ENCODE measurements at places on chromosomes 3 and 15. TPM values are rescaled to one million over a fixed set of nuclear protein-coding genes. Genes with fewer than 3 reads are reported as not detected.

DNA sequence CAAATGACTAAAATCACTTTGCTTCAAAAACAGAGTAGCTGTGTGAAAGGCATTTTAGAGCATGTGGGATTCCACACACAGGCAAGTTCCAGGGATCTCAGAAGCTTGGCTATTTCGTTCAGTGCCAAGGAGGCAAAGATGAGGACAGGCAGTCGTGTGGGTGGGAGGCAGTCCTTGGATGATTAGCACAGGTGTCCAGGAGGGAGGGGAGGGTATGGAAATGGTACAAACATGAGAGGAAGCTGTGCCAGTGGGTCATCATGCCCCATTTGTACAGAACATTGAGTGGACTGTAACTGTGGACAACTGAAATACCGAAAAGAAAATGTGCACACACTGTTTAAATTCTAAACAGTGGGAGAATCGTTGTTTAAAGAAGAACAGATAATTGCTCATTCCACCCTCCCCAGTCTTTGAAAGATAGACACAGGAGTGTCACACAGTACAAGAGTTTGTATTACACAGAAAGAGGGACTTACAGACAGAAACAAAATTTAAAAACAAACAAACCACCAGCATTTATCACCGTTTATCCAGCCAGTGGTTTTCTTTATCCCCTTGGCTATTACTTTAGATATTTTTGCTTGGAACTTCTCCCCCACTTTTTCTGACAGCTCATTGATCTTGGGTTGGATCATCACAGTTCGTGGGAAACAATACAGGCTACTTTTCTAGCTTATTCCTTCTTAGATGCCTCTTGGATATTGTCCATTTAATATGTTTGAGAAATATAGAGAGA lies 122.9 kb downstream of the GREM1 start:
- DNase-seq: no peak

DNA sequence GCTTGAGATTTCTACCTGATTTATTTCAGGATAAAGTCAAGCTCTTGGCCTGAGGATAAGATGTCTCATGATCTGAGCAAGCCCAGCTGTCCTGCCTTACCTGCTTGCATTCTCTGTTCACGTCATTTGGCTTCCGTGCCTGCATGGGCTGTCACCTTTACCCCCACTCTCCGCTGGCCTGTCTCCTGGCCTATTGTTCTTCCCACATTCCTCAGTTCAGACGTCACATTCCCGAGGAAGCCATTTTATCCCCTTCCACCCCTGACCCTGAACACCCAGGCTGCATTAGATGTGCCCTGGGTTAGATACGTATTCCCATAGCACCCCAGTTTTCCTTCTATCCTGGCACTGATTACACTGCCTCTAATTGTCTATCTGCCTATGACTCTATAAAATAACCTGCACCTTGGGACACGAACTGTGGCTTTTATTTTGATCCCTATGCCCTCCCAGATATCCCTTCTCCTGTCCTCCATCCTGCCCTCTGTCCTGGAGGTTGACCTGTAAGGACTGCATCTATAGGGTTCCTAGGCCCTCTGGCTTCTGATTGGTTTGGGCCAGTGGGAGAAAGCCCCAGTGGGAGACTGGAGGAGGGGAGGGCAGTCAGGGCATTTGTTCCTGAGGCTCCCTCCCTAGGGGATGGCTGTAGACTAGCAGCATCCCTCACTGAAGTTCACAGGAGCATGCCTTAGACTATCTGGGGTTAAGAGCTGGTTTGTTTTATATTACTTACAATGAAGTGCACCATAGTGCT lies 19.2 kb upstream of the UBE2Q2 start:
- no peak for DNase-seq

- no peak for DNase-seq
Observed at GRCh38 chr3:148873270-148873927, 8.3 kb downstream of the CPA3 start.

DNA sequence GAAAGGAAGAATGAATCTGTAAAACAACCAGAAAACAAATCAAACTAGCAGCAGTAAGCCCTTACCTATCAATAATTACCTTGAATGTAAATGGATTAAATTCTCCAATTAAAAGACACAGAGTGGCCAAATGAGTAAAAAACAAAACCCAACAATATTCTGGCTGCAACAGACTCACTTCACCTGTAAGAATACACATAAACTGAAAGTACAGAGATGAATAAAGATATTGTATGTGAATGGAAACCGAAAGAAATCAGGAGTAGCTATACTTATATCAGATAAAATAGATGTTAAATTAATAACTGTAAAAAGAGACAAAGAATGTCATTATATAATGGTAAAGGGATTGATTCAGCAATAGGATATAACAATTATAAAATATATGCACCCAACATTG lies 514.5 kb upstream of the DPPA4 start:
- no peak for DNase-seq

DNA sequence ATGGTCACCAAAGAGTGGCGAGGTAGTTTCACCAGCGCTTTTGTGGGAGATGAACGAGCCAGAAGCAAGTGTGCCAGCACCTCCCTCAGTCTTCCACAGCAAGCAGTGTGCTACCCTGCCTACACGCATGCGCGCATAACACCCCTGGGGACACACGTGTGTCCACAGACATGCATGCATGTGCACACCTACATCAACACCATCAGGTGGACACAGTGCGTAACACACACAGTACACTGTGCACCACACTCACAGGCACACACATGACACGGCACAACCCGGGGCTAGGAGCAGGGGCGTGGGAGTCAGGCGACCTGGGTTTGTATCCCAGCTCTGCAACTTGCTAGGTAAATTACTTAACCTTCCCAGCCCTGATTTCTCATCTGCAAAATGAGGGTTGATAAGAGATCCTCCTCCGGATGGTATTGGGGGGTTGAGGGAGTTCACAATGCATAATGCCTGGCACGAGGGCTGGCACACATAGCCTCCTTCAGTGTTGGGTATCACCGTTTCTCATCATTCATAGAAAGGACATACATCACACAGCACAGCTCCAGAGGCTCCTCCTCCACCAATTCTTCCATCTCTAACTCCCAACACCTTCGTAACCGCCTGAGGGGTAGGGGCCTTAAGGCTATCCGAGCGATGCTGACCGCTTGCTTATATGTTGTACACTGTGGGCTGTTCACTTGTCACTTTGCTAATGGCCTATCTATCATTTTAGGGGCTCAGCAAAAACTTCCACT lies 174.9 kb downstream of the SMAD6 start:
- DNase-seq: no peak

GRCh38 chr3:181565416-181565815 lies 146.3 kb upstream of the SOX2 start:
- DNase-seq: no peak

DNA sequence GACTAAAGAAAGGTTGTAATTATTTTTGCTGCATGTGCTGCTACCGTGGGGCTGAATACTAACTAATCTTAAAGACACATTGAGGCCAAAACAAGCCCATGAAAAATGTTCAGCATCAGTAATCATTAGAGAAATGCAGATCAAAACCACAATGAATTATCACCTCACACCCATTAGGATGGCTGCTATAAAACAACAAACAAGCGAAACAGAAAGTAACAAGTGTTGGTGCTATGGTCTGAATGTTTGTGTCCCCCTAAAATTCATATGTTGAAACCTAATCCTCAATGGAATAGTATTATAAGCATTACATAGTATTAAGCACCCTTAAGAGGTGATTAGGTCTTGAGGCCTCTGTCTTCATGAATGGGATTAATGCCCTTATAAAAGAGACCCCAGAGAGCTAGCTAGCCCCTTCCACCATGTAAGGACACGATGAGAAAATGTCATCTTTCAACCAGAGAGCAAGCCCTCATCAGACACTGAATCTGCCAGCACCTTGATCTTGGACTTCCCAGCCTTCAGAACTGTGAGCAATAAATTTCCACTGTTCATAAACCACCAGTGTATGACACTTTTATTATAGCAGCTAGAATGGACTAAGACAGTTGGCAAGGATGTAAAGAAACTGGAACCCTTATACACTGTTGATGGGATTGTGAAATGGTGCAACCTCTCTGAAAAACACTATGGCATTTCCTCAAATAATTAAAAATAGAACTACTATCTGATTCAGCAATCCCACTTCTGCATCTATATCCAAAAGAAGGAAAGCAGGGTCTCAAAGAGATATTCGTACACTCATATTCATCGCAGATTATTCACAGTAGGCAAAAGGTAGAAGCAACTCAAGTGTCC lies 76.1 kb downstream of the REC114 start:
- DNase-seq: no peak

DNA sequence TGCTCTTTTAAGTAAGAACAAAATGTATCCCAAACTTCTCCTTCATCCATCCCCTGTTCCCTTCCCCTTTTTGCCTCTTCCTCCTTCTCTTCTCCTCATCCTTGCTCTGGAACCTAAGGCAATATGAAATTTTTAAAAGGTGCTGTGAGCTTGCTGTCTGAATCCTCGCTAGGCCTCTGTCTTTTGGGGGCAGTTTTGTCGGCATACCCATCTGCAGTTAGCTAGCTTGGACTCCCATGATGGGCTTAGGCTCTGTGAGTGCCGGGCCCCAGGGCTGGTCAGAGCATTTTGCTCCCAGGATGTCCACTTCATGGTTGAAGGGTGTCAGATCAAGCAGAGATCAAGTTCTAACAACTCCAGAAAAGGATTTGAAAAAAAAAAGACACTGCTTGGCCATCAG lies 18.6 kb downstream of the ZIC1 start:
- DNase-seq: no peak

DNA sequence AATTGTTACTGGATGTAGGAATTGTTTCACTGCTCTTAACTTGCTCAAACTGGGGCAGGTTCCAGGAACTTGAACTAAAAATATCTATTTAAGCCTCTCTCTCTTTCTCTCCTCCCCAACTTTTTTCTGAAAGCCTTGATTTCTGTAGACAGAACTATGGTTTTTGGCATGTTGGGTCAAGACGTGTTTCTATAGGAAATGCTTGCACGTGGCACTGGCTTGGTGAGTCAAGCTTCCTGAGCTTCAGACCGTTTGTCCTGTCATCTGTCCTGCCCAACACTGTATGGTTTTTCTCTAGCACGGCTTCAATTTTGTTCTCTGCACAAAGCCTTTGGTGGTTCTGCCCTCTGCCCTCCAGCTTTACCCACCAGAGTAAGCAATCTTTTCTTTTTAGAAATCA lies 13.5 kb downstream of the EAF1 start:
- no peak for DNase-seq

DNA sequence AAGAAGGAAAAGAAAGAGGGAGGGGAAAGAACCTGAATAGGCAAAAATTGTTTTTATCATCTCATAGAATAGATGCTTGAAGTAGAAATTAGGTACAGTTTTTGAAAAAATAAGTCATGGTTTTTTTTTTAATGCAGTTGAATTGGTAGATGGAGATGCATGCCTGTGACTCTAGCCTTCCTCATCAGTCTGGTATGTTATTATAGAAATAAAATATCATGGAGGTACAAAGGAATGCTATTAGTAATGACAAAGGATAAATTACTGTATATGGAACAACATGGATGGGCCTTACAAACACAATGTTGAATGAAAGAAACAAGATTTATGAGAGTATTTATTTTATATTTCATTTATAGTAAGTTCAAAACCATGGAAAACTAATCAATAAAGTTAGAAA lies 162.4 kb upstream of the GALNT15 start:
- no peak for DNase-seq

GRCh38 chr3:23938688-23939087 lies 6.4 kb upstream of the NR1D2 start:
- DNase-seq: no peak

GRCh38 chr3:128484404-128485281 lies 8.4 kb downstream of the GATA2 start:
- DNase-seq: no peak

DNA sequence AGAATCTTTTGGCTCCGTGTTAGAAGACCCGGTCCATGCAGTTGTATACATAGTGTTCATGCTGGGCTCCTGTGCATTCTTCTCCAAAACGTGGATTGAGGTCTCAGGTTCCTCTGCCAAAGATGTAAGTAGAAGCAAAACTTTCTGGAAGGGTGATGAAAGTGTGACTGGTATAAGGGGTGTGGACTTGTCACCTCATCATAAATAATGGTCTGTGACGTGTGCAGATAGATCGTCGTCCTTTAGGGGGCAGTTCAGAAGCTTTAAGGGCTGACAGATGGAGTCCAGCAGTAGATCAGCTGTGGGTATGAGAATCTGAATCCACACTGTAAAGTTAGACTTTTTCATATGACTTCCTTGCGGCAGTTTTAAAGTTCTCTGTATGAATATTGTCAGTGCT lies 15.3 kb downstream of the SEC61A1 start:
- DNase-seq: no peak

DNA sequence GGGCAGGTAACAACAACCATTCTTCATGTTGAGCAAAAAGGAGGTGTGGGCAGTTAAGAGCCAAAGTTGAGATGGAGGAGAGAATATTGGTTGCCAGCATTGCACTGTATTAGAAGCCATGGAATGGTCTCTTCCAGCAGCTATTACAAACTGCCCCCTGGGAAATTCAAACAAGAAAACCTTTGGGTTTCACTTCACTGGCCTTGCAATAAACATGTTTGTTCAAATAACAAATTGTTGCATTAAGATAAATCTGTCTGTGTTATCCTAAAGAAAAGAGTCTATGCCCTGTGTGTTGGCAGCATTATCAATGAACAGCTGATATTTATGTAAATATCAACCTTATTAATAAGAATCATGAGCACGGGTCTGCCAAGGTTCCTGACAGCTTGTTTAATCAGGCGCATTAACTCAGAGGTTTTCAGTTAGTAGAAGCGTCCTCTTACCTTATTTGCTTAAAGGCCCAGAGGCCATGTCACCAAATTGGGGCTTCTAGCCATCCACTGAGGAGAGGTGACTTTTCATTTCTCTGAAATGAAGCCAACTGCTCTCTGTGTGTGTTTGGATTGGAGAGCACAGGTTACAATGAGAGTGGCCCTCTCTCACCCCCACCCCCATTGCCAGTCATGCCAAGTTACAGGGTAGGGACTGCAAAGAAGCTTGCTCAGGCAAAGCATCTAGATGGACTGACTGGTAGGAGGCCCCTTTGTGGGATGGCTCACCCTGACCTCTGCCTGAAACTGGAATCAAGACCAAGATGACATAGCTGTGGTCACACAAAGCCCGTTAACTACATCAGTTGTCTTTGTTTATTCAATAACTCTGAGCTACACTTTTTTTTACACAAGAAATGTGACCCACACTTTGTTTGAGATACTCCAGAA lies 10.5 kb downstream of the FILIP1L start:
- no peak for DNase-seq

GRCh38 chr3:133040696-133041523 lies 2.7 kb downstream of the TMEM108 start:
- peak; percentile 83 for DNase-seq

- no peak for DNase-seq
Observed at GRCh38 chr15:95013381-95013780, 782.0 kb downstream of the MCTP2 start.

- no peak for DNase-seq
Observed at GRCh38 chr3:141410408-141410807, 42.1 kb downstream of the ZBTB38 start.

The ONECUT1 gene
- polyA plus RNA-seq: 0.27 TPM

The SIDT1 gene
- 3.4 TPM for polyA plus RNA-seq

The CNTN4 gene
- polyA plus RNA-seq: 28.0 TPM

The TTLL13 gene
- not detected for polyA plus RNA-seq

The IL17RB gene
- polyA plus RNA-seq: 12.8 TPM

The RRP9 gene
- 22.8 TPM for polyA plus RNA-seq

The FGF12 gene
- 5.1 TPM for polyA plus RNA-seq

The AGBL1 gene
- polyA plus RNA-seq: 0.16 TPM

The FAM174B gene
- 35.0 TPM for polyA plus RNA-seq

The SLC9A9 gene
- polyA plus RNA-seq: 4.9 TPM

The PLCB2 gene
- polyA plus RNA-seq: 10.8 TPM

The FOXL2 gene
- 0.03 TPM for polyA plus RNA-seq

The CNTN6 gene
- 3.7 TPM for polyA plus RNA-seq

The GADL1 gene
- 4.2 TPM for polyA plus RNA-seq

The OR5K2 gene
- 0.81 TPM for polyA plus RNA-seq

The PPARG gene
- 25.8 TPM for polyA plus RNA-seq

The GOLGA6B gene
- not detected for polyA plus RNA-seq

All from renal pelvis (tissue), 12 donors.